ENCODE measurements at places on chromosomes 13 and 19.

GRCh38 chr13:78743973-78744372, 85.0 kb upstream of the OBI1 start:
- no peak for DNase-seq

DNA sequence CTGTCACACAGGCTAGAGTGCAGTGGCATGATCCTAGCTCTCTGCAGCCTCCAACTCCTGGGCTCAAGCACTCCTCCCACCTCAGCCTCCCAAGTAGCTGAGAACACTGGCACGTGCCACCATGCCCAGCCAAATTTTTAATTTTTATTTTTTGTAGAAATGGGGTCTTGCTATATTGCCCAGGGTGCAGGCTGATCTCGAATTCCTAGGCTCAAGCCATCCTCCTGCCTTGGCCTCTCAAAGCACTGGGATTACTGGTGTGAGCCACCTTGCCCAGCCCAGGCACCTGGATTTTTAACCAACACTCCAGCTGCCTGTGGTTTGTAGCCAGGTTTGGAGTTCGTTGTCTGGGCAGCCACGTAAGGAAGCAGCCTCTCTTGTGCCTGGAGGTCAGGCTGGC, 9.3 kb upstream of the PEPD start:
- no peak for DNase-seq

- peak; percentile 42 for DNase-seq
Measured at GRCh38 chr13:39253774-39254173, 215.5 kb downstream of the NHLRC3 start.

DNA sequence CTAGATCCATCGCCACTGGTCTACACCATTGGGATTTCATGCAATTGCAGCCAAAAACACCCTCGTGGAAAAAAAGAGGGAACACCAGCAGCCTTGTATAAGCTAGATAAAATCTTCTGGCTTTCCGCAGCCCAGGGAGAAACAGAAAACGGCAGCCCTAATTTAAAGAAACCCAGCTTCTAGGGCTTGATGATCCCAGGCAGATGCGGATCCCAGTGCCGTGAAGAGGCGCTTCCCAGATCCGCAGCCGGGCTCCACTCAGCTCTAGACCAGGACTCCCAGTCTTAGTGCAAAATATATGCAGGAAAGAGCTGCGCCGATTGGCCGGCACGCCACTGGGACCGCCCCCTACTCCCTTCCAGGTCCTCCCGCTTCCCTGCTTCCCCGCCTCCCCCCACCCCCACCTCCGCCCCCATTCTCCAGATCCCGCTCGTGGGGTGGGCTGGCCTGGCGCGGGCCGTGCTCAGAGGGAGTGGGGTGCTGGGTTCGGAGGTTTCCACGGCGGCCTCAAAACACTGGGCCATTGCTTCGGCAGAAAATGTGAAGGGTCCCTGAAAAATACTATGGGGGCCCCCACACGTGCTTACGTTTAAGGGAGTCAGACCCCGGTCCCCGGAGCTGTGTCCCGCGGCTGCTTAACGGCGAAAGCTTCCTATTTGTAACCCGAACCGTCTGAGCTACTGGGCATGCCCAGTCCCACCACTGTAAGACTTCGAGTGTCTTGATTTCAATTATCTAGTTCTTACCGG, 63.1 kb downstream of the SERP2 start:
- peak; percentile 93 for DNase-seq

GRCh38 chr13:76874479-76874878, 11.7 kb downstream of the KCTD12 start:
- no peak for DNase-seq

DNA sequence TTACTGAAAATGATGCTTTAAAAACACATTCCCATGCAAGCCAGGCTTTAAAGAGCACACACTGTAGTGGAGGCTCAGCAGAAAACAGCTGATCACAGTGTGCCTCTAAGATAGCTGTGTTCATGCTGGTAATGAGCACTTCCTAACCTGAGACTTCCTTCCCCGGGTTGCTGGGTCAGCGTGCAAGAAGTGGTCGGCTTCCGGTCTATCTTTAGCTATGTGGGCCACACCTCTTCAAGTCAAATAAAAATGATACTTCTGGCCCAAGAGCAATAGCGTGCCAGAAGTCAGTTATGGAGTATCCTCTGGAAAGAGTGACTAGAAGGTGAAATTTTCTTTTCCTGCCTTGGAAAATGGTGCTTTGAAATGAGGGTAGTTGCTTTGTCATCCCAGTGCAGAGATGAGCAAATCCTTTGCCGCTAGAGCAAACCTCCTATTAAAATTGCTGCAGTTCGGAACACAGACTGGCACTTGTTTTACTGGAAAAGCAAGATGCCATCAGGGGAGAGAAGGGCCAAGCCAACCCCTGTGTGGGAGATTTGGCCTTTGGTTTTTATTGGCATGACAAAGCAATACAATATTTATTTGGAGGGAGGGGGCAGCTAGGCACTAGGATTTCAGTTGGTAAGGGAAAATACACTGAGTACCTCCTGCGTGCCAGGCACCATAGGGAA, 64.2 kb downstream of the ARHGAP35 start:
- no peak for DNase-seq

- DNase-seq = no peak
Measured at GRCh38 chr19:867301-867793, 7.9 kb downstream of the CFD start.

DNA sequence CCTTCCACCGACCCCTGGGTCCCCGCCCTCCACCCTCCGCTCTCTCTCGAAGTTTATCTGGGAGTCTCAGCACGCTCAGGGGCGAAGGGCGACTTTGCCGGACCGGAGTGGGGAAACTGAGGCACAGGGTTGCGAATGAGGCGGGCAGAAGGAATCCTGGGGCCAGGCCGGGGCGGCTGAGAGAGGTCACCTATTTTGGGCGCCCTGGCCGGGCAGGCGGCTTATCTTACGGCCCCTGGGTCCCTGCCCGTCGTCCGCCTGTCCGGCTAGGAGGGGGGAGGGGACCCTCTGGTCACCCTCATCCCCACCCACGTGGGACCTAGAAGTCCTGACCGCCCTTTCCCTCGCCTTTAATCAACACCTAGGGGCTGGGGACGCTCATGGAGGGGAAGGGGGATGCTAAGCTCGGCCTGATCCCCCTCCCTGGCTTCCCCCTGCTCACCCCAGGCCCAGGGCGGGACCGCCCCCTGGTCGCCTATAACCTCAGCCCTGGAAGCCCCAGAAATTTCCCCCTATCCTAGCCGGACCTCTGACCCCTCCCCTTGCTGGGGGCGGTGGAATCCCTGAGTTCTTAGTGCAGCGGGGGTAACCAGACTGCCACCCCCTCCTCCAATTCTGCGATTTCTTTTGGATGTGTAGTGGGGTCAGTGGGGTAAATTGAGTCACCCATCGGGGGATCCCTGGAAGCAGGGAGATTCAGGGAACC, 556 bp downstream of the TRIP10 start:
- no peak for DNase-seq

- peak; percentile 45 for DNase-seq
Measured at GRCh38 chr13:26460648-26461047, 96.8 kb upstream of the WASF3 start.

GRCh38 chr19:33946535-33947264, 150.0 kb downstream of the KCTD15 start:
- no peak for DNase-seq

GRCh38 chr13:110280231-110280813, 26.6 kb downstream of the COL4A1 start:
- peak; percentile 71 for DNase-seq

DNA sequence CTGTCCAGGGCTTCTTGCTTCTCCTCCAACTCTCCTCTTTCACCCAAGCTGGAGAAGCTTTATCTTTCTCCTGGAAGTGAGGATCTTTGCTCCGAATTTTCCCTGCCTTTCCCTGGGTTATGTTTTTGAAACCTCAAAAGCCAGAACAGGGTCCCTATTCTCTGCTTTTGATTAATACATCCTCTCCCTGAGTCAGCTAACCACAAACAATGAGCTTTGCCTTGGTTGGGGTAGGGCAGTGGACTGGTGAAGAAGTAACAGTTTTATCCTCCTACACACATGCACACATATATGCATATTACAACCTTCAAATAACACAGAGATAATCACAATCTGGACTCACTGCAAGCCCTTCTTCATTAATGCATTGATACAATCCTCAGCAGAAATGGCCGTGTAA, 44.6 kb downstream of the DLEU7 start:
- peak; percentile 38 for DNase-seq

DNA sequence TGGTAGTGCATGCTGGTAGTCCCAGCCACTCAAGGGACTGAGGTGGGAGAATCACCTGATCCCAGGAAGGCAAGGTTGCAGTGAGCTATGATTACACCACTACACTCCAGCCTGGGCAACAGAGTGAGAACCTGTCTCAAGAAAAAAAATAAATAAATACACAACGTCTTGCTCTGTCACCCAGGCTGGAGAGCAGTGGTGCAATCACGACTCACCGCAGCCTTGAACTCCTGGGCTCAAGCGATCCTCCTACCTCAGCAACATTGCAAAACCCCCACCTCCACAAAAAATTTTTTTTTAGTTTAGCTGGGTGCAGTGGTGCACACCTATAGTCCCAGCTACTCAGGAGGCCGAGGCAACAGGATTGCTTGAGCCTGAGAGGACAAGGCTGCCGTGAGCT, 8.8 kb downstream of the TPM4 start:
- no peak for DNase-seq

DNA sequence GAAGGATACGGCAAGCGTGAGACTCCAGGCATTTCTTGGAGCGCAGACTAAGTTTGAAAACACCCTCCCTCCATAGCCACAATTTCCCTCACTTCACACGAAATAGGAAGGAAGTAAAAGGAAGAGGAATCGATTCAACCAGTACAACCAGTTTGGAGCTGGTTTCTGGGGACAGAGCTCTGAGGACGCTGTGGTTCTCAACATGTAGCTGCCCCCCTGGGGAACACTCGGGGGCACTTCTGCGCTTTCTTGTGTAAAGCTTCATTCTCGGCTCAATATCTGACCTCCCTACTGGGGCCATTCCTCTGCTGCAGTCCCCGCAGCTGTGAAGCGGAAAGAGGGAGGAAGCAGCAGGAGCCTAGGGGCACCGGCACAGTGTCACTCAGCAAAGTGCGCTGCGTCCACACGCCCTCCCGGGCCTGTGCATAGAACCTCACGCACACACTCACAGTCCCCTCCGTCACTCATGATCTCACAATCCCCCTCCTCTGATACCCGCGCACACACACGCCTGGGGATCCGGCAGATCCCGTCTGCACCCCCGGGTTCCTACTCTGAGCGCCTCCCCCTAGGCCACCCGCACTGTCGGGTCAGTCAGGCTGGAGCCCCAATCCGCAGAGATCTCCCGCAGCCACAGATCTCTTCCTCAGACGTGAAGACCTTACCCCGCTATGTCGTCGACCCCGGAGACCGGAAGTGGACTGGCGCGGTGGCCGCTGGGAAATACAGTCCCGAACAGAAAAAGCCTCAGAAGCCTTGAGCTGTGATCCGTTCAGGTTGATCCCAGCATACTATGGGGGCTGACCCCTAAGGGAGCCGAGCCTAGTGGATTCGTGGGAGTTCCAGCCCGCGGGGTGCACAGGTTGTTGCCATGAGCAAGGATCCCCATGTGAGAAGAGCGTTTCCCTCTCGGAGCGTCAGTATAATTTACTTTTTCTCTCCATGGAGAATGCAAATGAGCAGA, at the start of gene ZNF780A:
TSS of gene ZNF780A (minus strand) at position 703 of the 964 bp plus-strand sequence. CDS start 6,190 bp downstream, outside the sequence.
- peak; percentile 54 for DNase-seq

DNA sequence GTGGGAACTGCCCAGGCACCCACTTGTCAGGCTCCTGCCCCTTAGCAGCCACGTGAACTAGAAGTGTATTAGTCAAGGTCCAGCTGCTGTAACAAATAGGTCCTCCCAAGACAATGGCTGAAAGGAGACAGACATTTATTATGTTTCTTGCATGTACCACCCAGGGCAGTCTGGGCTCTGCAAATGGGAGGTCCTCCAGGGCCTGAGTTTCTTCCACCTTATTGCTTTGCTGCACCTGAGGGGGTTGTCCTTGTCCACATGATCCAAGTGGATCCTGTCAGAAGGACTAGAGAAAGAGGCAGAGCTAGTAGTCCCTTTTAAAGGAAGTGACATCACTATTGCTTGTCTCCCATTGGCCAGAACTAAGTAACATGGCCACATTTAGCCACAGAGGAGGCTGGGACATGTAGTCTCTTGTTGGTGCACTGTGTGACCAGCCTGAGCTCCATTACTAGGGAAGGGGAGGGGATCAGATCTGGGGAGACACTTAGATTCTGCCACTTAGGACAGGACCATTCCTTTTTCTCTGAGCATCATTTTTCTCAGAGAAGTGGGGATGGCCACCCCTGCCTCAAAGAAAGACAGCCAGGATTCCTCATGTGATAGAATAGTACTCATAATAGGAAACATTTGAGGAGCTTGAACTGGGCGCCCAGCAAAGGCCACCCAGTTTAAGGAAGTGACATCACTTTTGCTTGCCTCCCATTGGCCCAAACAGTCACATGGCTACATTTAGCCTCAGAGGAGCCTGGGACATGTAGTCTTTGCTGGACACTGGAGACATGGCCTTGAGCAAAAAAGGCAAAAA, 15.1 kb downstream of the CC2D1A start:
- DNase-seq = peak; percentile 40

GRCh38 chr13:53079691-53080090, 51.1 kb downstream of the OLFM4 start:
- DNase-seq = no peak

DNA sequence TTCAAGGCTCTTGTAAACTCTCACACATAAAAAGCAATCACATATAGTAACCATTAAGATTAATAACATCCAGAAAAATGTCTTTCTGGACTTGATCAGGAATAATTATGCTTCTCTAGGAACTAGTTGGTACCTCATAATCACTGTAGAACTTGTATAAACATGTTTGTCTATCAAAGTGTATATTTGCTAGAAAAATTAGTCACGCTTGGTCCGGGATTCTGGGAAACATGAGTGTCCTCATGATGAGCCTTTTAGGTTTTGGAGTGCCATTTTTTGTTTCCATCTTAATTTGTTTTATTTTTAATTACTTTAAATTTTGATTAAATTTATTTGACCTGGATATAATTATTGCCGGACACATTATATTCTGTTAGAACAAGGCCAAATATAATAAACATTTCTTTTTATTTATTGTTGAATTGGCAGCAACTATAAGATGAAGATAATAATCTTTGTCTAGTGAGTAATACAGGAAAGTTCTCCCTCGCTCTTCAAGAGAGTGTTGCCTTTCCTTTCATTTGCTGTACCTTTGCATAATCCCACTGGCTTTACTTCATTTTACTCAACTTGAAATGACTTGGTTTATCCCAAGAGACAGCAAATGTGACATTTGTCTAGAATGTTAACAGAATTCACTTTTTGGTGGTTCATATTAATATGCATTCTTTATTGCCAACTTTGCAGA, 207.0 kb downstream of the NALCN start:
- DNase-seq = no peak

GRCh38 chr19:30651691-30652090, 279.5 kb downstream of the ZNF536 start:
- no peak for DNase-seq

GRCh38 chr13:29379865-29380264, 215.6 kb downstream of the SLC7A1 start:
- DNase-seq = no peak

GRCh38 chr13:107883561-107884175, 331.7 kb downstream of the LIG4 start:
- peak; percentile 65 for DNase-seq

- no peak for DNase-seq
Measured at GRCh38 chr19:18306209-18306887, 16.5 kb downstream of the LSM4 start.

GRCh38 chr13:109817591-109818535, 31.5 kb upstream of the IRS2 start:
- DNase-seq = no peak

GRCh38 chr13:109647053-109647452, 139.3 kb downstream of the IRS2 start:
- peak; percentile 86 for DNase-seq

GRCh38 chr19:41328842-41329225, 18.9 kb downstream of the CCDC97 start:
- no peak for DNase-seq
